ENCODE measurements at places on chromosomes 11 and 22.

- no peak for DNase-seq
These were observed 38.9 kb upstream of the CCDC34 start for GRCh38 chr11:27401833-27402316.

DNA sequence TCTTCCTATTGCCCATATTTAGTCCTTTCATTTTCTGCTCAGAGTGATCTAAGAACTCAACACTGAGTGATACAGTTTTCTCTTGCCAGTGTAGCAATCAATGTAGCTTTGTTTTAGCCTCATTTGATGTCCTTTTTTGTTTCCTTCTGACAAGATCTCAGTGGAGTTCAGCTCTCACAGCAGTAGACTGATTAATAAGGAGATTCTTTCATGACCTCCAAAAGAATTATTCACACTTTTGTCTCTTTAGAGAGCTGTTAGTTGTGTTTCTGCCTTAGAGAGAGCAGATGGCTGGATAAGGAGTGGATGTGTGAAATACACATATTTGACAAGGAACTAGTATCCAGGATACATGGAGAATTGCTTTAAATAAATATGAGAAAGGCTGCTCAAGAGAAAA lies 6.6 kb upstream of the TMEM225 start:
- no peak for DNase-seq

DNA sequence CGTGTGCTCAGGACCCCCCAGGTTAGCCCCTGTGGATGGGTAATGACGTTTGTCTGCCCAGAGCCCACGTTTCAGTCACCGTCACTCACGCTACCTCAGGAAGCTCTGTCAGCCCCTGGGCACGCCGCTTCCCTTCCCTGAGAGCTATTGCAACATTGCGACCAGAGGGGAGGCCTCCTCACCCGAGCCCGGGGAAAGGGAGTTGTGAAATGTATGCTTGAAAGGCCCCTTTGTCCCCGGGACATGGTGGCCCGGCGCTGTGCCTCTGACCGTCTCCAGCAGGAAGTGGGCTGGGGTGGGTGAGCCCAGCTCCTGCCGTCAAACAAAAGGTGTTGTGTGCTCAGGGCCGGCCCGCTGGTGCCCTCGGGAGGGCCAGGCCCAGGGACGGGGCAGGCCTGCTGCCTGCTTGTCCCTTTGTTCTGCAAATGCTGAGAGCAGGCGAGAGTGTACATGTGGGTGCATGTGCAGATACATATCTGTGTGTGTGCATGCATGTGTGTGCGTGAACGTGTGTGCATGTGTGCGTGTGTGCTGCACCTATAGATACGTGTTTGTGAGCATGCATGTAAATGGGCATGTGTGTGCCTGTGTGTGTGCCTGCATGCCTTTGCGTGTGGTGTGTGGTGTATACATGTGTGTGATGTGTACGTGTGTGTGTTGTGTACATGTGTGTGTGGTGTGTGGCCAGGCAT lies 1125.0 kb downstream of the BRD1 start:
- no peak for DNase-seq

DNA sequence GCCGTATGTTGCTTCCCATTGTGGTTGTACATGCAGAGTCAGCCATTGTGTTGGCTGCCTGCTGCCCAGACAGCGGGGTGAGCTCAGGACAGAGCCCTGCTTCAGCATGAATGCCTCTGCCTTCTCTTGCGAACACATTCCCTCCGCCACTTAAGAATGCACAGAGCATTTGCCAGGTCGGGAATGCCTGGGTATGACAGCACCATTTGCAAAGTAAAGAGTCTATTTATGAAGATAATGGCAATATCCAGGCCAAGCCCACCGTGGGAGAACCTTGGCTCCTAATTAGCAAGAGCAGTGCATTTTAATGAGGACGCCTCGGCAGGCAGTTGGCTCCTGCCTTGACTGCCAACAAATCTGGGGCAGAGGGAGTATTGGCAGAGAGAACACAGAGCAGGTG lies 62.5 kb upstream of the SORL1 start:
- DNase-seq = no peak

DNA sequence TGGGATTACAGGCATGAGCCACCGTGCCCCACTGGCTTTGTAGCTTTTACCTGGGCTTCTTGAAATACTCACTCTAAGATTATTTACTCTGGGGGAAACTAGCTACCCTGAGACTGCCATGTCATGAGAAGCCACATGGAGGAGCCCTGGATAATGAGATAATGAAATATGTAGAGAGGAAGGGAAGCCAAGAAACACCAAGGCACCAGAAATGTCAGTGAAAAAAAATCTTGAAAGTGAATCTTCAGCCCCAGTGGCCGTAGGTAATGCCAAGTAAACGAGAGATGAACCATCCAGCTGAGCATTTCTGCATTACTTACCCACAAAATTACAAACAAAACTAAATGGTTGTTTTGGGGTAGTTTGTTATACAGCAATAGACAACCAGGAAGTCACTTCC lies 125.6 kb downstream of the APIP start:
- DNase-seq = no peak

GRCh38 chr11:100800202-100800601 lies 113.1 kb downstream of the ARHGAP42 start:
- DNase-seq = no peak

DNA sequence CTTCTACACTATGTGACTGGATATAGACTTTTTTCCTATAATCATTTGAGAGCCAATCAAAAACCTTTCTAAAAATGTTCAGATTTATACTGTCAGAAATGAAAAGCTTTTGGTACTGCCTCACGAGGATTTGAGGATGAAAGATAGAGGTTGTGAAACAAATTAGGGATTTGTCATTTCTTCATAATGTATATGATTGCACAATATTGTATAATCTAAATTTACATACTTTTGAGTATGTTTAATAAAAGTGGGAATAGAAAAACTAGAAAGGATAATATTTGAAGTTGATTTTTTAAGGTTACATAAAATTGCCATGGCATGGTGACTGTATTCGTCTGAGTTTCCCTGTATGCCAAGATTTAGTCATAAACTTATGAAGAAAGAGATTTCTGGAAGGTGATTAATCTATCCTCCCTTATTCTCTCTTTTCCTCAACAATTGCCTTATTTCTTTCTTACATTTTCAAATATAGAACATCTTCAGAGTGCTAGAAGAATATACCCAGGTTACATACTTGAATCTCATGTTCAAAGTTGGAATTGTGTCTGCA lies 56.2 kb downstream of the CASP12 start:
- no peak for DNase-seq

- no peak for DNase-seq
These were observed 865.3 kb downstream of the TBC1D22A start for GRCh38 chr22:47627556-47628253.

DNA sequence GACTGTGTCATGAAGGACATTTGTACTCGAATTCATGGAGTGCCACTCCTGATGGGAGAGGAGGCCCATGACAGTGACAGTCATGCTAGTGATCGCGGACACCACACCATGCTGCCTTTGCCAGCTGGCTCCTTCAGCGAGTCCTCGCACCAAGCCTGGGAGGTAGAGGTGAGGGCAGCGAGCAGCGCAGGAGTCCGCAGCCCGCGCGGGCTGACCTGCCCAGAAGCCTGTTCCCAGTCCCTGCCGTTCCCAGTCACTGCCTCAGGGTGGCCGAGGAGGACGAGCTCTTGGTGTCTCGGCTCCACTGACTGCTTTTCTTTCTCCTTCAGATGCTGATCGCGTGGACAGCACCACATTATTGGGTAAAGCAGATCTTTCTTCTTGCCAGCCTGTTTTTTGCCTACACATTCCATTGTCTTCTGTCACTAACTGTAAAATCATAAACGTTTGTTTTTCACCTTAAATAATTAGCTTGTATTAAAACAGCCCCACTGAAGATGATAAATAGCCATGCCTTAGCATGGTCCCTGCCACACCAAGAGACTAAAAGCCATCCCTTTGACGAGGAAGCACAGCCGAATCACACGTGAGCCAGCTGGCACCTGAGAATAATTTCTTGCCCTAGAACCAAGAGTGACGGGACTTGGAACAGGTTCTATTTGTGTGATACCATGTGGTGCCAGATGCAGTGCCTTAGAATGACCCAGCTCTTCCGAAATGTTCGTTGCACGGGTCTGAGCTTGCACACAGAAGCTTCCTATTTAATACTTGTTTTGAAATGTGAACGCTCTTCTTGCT lies 25.5 kb downstream of the FAM118A start:
- no peak for DNase-seq

- no peak for DNase-seq
These were observed 240.8 kb downstream of the MN1 start for GRCh38 chr22:27560781-27561180.

- no peak for DNase-seq
These were observed 2.0 kb upstream of the AP5B1 start for GRCh38 chr11:65782816-65783228.

- DNase-seq = no peak
These were observed 119.6 kb downstream of the NAV2 start for GRCh38 chr11:19832086-19832750.
